CD4-positive, alpha-beta T cell treated with Interleukin-21 for 1 hour (primary cell): ENCODE measurements at places on chromosomes 2 and 18.

DNA sequence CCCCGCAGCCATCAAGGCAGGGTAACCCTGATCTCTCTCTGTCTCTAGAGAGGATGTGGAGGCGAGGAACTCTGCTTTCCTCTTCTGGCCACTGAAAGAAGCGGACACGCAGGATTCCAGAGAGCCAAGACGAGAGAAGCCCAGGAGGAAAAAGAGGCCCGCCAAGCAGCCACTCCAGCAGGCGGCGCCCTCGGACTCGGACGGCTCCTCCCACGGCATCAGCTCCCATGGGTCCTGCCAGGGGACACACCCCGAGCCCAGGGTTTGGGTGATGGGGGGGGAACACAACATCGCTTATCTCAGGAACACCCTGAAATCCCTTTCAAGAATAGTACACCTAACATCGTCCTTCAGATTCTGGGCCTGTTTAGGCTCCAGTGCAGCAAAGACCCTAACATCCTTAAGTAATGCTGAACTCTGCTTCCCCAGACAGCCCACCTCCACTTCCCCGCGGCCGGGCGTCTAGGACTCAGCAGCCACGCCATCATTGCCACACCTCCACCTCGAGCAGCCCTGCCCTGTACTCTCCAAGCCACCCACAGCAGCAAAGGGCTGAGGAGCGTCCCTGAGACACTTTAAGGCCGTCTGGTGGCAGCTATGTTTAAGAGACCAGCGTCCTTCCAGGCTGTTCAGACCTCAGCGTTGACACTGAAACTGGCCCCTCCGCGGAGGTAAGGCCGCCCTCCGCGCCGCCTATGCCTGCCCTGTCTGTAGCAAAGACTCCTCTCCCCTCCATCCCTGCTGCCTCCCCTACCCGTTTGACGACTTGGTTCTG is 34.3 kb upstream of the CNGA3 start:
- no peak for DNase-seq

DNA sequence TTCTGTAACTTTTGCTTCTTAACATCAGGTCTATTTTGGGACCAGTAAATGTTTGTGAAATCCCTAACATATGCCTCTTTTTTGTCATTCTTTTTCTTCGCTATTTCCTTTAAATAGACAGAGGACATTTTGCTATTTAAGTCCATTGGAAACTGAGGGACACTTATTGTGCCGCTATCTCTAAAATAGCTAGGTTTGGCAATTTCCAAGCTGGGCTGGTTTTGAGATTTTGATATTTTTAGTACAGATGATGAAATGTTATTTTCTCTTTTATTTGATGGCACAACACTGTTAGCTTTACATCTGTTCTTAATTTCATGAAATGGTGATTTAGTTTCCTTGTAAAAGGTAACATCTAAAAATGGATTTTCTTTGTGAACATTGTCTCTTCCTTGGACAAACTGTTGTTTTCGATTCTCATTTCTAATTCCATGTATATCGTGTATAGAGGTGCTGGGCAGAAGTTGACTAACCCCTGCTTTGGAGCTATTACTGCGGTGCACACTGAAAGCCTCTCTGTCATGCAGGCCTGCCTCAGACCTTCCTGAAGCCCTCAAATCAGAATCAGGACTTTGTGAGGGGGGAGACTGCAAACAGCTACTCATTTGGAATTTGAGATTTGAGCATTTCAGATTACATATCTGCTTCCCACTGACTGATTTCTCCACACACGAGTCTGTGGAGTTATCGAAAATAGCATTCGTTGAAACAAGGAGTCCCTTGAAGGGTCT is 594 bp downstream of the RAD51AP2 start:
- DNase-seq = no peak

GRCh38 chr2:221426929-221427328 is 145.2 kb downstream of the EPHA4 start:
- DNase-seq = no peak

GRCh38 chr2:16607301-16607700 is 58.3 kb downstream of the CYRIA start:
- no peak for DNase-seq

GRCh38 chr2:65495251-65495877 is 63.0 kb upstream of the SPRED2 start:
- DNase-seq = no peak

DNA sequence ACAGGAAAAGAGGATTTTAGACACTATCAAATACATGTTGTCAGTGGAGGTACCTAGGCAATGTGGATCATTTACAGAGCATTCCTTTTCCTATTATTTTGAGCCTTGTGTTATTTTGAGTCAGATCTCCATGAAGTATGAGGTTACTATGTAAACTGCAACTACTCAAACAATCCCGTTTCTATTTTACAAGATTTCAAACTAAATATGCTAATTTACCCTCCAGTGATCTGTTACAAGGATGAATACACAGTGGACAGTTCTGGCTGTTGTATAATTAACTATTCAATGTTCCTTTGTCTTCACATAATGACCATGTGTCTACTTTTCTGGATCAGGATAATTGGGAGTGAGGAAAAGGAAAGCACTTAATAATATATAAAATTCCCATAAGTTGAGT is 4.6 kb downstream of the HOXD1 start:
- no peak for DNase-seq

DNA sequence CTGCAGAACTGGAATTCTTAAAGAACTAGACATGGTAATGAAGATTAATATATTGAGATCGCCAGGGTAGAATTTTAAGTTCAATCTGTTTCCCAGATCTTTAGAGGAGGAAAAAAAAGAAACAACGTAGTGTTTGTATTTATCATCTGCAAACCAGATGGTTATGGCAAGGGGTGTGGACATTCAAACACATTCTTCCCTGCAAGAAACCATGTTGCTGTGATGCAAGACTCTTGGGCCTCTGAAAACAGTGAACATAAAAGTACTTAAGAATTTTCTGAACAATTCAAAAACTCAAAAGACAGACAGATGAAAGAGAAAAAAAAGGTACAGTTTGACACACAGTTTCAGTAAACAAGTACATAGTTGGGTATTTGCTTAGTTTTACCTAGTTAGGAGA is 35.6 kb downstream of the COL5A2 start:
- DNase-seq = no peak

- peak; percentile 26 for DNase-seq
Observed at GRCh38 chr2:88307817-88308216, 137.7 kb downstream of the THNSL2 start.

DNA sequence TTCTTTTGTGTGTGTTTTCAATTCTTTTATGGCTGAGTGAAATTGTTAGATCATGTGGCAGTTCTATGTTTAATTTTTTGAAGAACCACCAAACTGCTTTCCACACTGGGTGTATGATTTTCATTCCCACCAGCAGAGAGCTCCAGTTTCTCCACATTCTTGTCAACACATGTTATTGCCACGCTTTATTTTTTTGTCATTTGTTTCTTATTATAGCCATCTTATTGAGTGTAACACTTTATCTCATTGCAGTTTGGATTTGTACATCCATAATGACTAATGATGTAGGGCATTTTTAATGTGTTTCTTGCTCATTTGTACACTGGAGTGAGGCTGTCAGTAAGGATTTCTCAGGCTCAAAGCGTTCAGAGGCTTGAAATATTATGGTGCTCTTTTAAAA is 184.2 kb downstream of the PIEZO2 start:
- no peak for DNase-seq

- DNase-seq = no peak
Observed at GRCh38 chr2:162333968-162334367, 10.0 kb upstream of the GCA start.

- DNase-seq = no peak
Observed at GRCh38 chr2:119233326-119234020, 9.8 kb downstream of the STEAP3 start.

- DNase-seq = no peak
Observed at GRCh38 chr18:5982332-5982731, 87.0 kb upstream of the TMEM200C start.

DNA sequence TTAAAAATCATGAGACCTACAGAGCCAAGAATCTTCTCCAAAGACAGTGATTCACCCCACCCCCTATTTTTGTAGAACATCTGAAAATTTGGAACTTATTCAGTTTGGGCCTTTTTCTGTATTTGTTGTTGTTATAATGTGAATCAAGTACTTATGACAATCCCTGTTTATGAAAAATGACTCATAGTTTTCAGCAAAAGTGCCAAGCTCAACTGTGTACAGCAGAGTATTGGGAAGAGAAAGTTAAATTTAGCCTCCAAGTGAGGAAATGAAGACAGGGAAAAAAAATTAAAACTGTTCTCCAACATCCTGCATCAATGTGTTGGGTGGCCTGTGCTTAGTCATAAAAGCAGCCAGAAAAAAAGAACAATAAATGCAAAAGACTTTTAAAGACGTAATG is 46.2 kb downstream of the LRATD1 start:
- no peak for DNase-seq

DNA sequence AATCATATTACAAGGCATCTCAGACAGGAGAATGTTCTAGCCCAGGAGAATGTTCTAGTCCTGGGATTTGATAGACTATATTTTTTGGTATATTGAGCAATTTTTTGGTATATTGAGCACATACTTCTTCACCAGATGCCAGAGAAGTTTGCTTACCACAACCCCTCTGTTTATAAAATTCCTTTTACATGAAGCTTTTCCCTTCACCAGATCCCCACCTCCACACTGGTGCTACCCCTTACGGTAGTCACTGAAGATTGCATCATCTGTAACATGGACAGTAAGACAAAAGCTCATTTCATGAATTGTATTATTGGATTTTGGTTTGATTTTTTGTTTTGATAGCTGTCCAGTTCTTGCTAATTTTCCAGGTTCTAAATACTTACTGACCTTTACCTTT is 7.2 kb upstream of the HNMT start:
- DNase-seq = no peak

GRCh38 chr18:76459687-76460350 is 35.2 kb downstream of the ZNF516 start:
- no peak for DNase-seq

GRCh38 chr2:236558993-236559978 is 10.3 kb upstream of the ACKR3 start:
- no peak for DNase-seq

DNA sequence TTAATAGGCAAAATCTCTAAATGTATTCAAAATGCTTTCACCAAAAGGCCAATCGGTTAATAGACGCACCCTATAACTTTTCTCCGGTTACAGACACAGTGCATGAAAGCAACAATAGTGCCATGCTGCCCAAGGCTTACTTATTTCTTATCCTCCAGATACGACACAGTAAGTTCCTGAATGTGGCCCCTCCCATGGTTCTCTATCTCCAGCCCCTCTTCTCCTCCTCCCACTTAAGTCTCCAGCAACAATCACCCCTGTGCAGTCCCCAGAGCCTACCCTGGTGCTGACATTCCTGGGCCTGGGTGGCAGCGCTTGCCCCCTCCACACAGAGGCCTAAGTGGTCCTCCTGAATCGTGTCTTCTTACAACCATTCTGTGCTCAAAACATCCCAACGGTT is 3.6 kb downstream of the KIDINS220 start:
- no peak for DNase-seq

DNA sequence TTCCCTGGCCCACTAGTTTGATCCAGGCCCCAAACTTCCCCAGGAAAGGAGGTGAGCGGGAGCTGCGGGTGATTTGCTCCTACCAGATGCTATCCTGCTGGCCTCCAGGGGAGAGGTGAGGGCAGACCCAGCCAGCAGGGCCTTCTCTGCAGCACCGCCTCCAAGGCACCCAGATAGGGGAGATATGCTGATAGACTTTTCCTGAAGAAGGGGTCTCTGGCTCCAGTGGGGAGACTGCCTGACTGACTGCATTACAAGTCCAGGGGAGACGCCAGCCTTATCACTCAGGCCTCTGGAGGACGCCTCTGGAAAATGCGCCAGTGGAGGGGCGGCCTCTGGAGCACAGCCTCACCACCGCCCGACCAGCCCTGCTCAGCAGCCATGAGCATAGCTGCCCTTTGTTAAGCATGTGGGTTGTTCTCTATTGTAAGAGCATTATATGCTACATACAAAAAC is 60.6 kb upstream of the SMAD7 start:
- DNase-seq = no peak

GRCh38 chr18:26357960-26358359 is 131.7 kb downstream of the TAF4B start:
- no peak for DNase-seq

DNA sequence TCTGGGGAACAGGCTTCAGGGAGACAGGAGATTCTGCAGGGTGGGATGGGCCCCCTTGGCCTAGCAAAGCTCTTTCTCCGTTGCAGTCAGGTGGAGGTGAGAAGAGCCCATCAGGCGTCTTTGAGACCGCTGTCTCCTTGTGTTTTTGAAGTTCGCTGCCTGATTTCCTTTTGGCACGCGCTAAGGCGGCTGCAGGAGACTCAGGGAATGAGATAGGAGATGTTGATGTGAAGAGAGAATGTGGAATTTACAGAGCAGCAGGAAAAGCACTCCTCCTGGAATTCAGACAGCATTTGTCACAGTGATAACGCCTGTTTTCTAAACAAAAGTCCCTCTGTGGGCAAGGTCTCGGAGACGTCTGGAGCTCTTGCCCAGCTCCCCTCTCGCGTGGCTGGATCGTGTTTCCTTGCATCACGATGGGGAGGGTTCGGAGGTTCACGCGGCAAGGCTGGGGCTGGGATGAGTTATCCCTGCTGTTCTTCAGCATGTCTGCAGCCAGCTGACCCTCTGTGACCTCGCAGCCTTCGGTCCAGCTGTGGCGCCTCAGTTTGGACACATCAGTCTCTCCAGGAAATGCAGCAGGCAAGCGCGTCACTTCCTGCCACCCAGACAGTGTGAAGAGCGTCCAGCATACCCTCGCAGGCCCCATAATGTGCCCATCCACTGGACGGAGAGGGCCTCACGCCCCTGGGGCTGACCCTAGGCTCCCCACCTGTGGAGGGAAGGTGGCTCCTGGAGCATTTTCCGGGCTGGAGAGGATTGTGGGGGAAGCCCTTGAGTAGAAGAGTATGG is 30.2 kb downstream of the GLI2 start:
- DNase-seq = no peak

- no peak for DNase-seq
Observed at GRCh38 chr18:56639104-56639381, 651 bp upstream of the TXNL1 start.

DNA sequence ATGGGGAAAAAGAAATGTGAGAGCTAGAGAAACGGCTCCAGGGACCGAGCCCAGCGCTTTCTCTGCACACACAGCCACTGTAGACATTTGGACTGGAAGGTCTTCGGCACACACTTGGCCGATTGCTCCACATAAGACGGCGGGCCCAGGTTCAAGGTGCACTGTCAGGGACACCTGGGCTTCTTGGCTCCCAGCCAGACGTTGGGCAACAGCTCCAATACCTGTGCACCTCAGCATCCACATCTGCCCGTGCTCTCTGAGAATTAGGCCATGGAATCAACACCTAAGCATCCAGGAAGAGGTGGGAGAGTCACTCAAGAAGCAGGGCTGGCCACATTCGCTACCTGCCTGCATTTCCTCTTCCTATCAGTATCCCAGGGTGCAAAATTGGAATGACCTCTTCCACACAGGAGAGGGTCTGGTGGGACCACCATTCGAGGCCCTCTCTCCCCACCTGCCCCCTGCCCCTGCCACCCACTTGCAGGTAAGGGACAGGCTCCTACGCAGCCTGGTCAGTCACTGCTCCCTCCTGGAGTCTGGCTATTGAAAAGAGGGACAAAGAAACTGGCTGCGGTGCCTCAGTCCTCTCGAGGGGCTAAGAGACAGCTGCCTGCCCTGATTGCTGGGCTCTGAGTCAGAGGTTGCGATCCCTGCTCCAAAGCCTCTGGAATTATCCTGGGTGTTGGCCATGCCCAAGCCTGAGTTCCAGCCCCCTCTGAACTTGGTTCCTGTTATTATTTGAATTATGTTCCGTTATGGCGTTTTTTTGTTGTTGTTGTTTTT is 40.1 kb upstream of the TAF1B start:
- no peak for DNase-seq
